ENCODE measurements at places on chromosomes 6 and 20.
A peak's percentile ranks its signal among the peaks of the same experiment; 100 is the strongest.

DNA sequence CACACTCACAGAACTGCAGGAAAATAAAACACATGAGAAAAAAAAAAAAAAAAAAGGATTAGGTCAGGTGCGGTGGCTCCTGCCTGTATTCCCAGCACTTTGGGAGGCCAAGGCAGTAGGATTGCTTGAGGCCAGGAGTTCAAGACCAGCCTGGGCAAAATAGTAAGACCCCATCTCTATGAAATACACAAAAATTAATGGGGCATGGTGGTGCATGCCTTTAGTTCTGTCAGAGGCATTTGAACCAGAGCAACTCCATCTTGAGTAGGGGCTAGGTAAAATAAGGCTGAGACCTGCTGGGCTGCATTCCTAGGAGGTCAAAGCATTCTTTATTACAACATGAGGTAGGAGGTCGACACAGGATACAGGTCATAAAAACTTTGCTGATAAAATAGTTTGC lies 39.0 kb upstream of the JARID2 start:
- DNase-seq: no peak

- DNase-seq: no peak
Observed at GRCh38 chr20:53349730-53350129, 243.9 kb downstream of the ZNF217 start.

DNA sequence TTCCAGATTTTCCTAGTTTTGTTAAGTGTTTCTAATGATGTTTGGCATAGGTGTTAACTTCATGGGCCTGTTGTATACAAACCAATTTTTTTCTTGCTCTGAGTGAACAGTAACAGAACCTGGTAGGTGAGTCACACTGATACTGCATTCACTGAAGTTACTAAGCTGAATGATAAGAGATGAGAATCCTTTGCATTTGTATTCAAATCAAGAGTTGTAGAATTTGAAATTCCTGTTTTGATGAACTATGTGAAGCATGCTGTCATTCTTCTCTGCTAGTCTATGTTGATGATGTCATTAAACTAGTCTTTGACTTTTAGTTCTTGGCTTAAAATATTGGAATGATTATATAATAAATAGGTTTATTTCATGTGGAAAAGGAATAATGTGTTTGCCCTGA lies 37.9 kb downstream of the PTPRA start:
- no peak for DNase-seq

DNA sequence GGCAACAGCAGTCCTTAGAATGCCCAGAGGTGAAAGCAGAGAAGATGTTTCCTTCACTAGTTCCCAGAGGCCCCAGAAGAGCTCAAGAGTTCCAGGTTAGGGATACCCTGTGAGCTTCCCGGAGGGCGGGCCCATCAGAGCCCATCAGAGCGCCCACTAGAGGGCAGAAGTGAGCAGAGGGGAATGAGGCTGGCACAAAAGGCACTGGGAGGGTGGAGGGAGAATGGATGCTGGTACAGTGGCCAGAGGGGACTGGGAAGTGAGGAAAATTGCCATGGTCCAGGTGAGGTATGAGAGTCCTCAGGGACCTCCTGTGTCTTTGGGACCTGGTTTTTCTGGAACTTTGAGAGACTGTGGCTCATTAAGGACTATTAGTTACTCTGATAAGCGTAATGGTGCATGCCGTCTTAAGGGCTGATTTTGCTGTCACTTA lies 57.3 kb downstream of the LINC00237 start:
- peak; percentile 42 for DNase-seq

GRCh38 chr6:116392132-116393013 lies 21.6 kb downstream of the DSE start:
- DNase-seq: peak; percentile 76

Data from NB4 (cell line).